Vagina (tissue), 2 donors: ENCODE measurements at places on chromosomes 16 and 17.
A peak's percentile ranks its signal among the peaks of the same experiment; 100 is the strongest.

DNA sequence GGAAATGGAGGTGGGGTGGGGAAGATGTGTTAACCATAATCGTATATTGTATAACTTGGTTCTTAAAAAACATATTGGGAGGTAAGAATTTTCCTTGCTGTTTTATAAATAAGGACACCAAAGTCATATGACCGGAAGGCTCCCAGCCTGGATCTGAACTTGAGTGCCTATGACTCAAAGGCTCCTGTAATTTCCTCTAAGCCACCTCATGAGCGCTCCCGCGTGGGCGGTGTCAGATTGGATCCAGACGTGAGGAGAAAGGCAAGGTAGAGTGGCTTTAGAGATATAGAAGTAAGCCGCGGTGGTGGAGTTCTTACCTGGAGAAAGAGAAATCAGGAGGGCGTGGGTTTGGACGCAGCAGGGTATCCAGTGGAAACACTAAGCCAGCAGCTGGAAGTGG, 196.2 kb upstream of the NLRP1 start:
- DNase-seq: no peak

- no peak for DNase-seq
Measured at GRCh38 chr16:15487336-15488284, 53.2 kb downstream of the BMERB1 start.

DNA sequence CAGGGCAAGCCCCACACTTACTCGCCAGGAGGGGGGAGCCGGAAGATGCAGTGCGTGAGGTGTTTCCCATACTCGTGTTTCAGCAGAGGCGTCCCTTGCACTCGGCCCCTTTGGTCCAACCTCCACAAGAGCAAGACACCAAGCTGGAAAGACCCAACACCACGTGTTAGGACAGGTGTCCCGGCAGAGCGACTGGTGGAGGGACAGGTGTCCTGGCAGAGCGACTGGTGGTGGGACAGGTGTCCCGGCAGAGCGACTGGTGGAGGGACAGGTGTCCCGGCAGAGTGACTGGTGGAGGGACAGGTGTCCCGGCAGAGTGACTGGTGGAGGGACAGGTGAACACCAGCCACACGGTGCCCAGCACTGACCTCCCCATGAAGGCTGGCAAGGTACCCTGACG, 19.4 kb downstream of the IFT140 start:
- DNase-seq: no peak

DNA sequence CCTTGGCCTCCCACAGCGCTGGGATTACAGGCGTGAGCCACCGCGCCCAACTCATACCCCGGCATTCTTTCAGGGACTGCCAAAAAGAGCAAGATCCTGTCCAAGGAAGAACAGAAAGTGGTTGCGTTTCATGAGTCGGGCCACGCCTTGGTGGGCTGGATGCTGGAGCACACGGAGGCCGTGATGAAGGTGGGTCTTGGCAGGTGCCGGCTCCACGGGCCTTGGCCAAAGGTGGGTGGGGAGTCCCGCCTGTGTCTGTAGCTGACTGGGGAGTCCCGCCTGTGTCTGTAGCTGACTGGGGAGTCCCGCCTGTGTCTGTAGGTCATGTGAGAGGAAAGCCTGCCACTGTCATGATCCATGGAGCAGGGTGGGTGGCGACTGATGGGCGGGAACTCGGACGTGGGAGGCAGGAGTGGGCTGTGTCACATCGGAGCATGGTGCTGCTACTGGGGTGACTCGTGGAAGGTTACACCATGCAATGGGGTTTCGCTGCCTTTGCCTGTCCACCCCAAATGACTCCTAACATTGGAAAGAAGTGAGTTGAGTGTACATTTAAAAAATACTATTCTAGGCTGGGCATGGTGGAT, 10.0 kb upstream of the RPL13 start:
- DNase-seq: no peak

GRCh38 chr16:2610781-2611498, 71.4 kb upstream of the KCTD5 start:
- no peak for DNase-seq

DNA sequence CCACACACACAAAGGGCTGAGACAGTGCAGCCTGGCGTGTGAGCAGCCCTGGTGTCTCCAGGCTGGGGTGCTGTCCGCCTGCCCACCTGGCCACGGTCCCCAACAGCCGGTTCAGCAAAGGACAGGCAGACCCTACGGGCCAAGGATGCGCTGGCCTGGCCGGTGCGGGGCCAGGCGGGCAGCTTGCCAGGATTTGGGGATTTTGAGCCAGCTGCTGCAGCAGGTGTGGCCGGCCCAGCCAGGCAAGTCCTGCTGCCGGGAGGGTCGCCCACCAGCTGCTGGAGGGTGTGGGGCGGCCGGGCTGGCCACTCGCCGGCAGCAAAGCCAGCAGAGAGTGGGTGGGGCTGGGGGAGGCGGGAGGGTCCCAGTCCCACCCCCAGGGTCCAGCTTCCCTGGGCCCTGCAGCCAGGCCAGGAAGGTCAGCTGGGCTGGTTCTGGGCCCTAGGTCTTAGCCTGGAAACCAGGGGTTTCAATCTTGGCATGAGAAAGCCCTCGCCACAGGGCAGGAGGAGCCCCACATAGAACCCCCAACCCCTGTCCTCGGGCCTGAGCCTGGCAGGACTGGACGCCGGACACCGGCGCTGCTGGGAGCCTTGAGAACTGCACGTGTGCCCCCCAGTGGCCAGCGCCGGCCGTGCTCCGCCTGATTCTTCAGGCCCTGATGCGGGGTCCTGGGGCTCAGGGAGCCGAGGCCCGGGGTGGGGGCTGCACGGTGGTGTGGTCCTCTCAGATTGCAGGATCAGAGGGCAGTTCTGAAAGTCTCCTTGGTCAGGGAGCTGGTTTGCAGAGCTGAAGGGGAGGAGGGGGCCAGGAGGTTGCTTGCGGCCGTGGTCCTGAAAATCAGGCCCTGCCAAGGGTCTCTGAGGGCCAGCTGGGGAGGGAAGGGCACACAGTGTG, 17.6 kb upstream of the SSTR5 start:
- no peak for DNase-seq

DNA sequence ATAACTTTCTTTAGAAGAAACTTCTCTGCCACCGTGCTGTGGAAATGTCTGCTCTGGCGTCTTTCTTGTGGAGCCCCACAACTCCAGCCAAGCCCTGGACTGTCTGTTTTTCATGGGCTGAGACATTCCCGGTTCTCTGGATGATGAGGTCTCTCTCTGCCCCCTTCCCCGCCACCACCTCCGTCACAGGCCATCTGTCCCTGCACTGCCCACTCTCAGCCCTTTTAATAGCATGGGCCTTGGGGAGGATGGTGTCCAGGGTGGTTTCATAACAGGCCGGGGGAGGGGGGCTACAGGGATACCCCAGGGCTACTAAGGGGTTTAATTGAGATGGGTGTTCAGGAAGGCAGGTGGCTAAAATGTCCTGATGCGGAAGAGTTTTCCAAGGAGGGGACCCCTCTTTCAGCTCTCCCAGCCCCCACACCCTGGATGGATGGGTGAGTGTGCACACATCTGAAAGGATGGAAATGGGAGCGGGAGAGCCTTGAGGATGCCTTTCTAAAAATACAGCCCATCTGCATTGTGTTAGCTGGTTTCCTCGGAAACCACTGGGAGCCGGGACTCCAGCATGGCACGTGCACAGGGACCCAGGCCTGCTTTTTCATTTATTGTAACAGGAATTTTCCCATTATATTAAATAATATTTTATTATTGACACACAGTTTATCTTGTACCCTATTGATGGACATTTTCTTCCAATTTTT, 14.6 kb upstream of the NDRG4 start:
- DNase-seq: no peak

- DNase-seq: no peak
Measured at GRCh38 chr17:67773246-67773645, 52.1 kb upstream of the BPTF start.

DNA sequence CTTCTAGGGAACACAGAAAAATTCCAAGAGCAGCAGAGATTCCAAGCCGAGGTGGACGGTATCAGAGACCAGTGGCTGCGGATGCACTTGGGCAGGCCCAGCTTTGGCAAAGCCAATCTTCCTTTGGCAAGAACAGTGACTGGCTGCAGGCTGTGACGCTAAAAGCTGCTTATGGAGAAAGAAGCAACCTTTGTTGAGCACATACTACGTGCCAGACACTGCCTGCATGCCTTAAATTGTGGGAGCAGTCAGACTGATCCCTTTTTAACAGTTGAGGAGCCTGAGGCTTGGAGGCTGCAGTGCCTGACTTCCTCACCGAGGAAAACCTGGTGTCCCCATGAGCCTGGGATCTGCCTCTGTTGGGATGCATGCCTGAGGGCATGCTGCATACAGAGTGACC, 69.0 kb upstream of the AMZ2 start:
- DNase-seq: peak; percentile 52

DNA sequence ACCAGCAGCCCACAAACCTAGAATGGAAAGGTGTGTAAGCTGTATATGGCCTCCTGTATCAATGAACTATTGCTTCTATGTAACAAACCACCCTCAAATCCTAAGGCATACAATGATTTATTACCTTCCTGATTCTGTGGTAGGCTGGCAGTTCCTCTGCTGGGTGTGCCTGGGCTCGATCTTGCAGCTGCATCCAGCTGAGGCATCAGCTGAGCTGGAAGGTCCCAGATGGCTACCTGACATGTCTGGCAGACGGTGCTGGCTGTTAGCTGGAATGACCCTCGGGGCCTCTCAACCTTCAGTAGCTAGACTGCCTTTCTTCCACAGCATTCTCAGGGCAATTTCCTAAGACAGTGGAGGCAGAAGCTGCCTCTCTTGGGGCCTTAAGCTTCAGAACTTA, 152.7 kb downstream of the RAB11FIP4 start:
- no peak for DNase-seq

GRCh38 chr16:54282202-54282927, 4.2 kb downstream of the IRX3 start:
- no peak for DNase-seq

GRCh38 chr17:60803059-60803458, 125.4 kb downstream of the BCAS3 start:
- no peak for DNase-seq

DNA sequence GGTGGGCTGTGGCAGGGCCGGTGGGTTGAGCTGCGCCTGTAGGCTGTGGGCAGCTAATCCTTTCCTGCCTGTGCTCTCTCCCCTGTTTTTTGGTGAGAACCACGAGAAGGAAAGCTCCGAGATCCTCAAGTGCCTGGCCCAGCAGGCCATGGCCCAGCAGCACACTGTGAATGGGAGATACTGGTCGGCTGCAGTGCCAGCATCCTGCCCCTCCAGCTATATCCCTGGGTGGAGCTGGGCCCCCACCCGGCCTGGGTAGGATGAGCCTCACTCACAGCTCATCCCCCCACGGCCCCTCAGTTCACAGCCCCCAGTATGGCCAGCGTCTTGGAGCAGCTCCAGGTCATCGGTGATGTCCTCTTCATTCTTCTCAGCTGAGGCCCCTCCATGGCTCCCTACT, 164.4 kb upstream of the ZNF267 start:
- DNase-seq: no peak

GRCh38 chr16:20851601-20852000, 45.3 kb downstream of the REXO5 start:
- peak; percentile 97 for DNase-seq
